ENCODE measurements at places on chromosomes 1 and 21.

DNA sequence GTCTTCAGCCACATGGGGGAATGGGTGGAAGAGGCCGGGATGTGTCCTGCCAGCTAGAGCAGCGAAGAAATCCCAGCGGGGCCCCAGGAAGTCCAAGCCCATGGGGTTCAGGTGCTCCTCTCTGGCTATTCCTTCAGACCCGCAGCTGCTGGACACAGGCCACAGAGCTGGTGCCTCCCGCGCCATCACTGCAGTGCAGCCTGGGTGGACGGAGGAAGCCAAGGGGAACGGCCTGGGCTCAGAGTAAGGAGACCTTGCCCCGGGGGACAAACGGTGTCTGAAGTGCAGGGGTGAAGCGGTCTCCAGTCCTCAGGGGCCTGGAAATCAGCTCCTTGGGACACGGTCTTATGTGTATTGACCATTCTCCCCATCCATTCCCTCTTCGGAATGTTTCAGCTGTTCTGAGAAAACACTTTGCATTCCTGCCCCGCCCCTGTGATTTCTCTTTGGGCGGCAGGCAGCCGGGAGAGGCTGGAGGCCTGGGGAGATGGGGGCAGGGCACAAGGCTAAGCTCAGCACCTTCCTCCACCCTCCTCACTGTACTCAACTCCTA, 18.4 kb downstream of the MTHFR start:
- DNase-seq, result no peak

DNA sequence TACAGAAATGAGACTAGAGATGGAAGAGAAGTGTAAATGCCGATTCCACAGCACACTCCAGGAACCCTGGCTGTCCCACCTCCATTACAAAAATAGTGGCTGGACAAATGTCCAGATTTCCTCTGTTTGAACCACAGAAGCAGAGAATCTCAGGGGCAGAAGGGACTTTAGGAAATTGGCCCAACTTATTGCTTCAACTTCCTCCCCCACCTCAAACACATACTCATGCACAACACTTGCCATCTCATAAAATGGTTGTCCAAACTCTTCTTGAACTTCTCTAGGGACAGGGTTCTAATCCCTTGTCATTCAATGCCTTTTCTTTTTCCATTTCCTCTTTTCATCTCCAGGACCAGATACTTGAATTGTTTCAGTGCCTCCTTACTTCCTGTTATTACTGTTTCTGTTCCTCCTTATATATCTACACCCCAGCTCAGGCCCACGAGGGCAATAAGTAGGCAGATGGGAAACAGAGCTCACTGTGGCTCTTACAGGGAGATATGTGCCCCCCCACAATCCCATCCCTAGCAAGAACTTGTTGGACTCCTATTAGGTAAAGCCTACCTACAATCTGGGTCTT, 8.5 kb upstream of the B4GALT3 start:
- no peak for DNase-seq

GRCh38 chr21:34771512-34772028, 102.8 kb downstream of the CLIC6 start:
- DNase-seq, result peak; percentile 20

DNA sequence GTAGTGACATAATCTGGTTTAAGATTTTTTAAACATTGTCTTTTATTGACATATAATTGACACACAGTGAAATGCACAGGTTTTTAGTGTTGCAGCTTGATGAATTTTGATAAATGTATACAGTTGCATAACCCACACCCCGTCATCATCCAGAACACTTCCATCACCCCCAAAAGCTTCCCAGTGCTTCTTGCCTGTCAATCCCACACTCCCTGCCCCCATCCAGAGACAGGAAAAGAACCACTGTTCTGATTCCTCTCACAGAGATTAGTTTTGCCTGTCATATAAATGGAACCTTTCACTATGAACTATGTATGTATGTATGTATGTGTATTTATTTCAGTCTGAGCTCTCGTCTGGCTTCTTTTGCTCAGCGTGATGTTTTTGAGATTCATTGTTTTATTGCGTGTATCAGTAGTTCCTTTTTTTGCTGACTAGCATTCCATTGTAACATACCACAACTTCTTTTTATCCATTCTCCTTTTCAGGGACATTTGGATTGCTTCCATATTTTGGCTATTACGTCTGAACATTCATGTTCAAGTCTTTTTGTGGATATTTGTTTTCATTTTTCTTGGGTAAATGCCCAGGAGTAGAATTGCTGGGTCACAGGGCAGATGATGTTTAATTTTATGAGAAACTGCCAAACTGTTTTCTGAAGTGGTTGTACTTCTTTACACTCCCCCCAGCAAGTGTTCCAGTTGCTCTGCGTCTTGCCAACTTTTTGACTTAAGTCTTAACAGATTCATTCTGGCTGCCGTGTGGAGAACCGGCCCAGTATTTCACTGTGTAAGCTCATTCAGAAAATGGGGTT, 8.7 kb downstream of the UBIAD1 start:
- no peak for DNase-seq

DNA sequence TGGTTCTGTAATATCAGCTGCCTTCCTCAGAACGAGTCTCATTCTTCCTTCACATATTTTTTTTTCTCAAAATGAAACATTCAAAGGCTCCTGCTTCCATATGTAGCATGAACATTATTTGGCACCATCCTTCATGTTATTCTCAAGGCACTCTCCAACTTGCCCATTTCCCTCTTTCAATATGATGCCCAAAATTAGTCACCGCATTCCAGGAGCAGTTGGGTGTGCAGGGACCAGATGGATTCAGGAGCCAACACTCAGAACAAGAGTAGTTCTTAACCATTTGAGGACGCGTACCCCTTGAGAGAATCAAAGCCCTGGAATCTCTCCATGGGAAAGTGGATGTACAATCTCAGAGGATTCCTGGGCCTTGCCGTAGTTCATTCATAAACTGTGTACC, 50.3 kb downstream of the KCNK1 start:
- no peak for DNase-seq

DNA sequence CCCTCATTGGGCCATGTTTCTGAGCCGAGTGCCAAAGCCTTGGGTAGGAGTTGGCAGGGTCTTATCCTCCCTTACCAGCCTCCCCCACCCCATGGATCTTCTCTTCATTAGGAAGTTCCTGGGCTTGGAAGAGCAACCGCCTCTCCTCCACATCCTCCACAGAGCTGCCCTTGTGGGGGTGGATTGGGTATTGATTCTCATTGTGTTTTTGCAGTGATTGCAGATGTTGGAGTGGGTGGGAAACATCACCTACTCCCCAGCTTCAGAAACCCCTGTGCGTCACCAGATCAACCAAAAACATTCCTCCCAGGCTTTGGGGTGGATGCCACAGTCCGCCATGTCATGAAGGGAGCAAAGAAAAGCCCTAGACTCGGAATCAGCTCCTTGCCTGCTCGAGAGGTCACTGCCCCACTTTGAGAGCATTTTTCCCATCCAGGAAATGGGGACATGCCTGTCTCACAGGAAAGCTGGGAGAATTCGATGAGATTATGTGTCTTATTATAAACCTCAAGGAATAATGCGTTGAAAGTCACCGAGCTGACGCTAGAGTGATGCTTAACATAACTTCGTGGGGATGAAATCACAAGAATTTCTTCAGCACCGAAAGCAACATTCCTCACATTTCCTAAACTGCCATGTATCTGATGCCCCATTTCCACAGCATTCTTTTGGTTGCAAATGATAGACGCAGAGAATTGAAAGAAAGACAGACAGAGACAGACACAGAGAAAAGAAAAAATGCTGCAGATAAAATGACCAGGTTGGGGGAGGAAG, 44.7 kb upstream of the ZBTB40 start:
- no peak for DNase-seq

GRCh38 chr1:40291293-40291692, 25.8 kb downstream of the COL9A2 start:
- no peak for DNase-seq

DNA sequence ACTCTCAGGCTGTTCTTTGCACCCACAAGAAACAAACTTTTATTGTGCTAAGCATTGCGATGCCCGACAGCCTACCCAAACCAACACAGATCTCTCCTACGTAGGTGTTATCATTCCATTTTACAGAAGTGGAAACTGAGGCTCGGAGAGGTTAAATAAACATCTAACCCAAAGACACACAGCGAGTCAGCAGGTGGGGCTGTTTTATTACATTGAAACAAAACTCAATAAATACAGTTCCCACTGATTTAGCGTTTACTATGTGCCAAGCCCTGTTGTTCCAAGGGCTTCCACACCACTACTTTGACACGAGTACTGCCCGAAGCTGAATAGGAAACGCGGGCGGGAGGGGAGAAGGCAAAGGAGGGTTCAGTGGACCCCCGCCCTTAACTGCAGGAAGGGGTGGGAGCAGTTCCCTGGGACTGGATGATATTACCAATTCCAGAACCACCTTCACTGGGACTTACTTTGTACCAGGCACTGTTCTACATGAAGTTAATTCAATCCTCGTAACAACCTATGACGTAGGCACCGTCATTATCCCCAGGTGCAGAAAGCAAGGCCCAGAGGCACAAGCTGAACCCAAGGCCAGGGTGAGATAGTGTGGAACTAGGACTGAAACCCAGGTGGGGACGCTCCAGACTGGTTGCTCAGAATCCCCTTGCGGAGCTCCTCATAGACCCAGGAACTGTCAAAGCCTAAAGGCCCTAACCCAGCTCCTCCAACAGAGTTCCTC, 19.3 kb upstream of the ALDH4A1 start:
- no peak for DNase-seq

DNA sequence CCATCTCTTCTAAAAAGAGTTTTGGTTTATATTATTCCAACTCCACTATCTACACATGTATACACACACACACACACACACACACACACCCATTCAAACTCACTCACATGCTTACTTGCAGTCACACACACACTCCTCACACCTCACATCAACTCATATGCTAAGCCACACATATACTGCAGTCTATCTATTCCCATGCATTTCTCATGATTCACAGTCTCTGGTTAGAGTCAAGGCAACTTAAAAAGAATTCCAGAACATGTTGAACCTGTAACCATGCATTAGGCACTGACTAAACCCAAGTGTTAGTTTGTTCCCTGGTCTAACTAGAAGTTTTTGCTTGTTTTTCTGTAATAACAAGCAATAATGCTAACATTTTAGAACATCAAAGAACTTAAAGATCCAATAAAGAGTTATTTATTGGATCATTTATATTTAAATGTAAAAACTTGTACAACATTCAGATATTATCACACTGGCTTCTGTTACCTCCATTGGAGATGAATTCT, 931.1 kb downstream of the PLA2G4A start:
- DNase-seq, result no peak

- no peak for DNase-seq
These were observed 167.5 kb downstream of the TPR start for GRCh38 chr1:186207391-186208085.

- no peak for DNase-seq
These were observed 20.8 kb upstream of the LRRC3 start for GRCh38 chr21:44434568-44434925.

DNA sequence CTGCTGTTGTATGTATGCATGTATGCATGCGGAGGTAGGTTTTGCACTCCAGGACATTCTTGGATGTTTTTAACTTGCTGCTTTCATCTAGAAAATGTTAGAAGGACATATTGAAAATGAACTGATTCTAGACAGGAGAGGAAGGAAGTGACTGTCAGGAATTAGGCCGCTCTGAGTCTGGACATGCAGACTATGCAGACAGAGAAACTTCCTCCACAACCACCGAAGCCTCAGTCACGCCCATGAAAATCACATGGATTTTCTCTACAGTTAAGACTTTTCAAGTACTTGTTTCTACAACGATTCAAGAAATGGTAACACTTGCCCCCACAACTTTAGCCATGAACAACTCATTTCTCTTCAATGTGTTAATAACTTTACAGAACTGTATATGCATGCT, 211.1 kb downstream of the SMYD3 start:
- DNase-seq, result no peak

- DNase-seq, result no peak
These were observed 243.3 kb downstream of the BRINP2 start for GRCh38 chr1:177413982-177414596.

- DNase-seq, result no peak
These were observed 1591.4 kb downstream of the PLA2G4A start for GRCh38 chr1:188420177-188420576.

- no peak for DNase-seq
These were observed 119.2 kb downstream of the TM2D1 start for GRCh38 chr1:61605607-61606321.

DNA sequence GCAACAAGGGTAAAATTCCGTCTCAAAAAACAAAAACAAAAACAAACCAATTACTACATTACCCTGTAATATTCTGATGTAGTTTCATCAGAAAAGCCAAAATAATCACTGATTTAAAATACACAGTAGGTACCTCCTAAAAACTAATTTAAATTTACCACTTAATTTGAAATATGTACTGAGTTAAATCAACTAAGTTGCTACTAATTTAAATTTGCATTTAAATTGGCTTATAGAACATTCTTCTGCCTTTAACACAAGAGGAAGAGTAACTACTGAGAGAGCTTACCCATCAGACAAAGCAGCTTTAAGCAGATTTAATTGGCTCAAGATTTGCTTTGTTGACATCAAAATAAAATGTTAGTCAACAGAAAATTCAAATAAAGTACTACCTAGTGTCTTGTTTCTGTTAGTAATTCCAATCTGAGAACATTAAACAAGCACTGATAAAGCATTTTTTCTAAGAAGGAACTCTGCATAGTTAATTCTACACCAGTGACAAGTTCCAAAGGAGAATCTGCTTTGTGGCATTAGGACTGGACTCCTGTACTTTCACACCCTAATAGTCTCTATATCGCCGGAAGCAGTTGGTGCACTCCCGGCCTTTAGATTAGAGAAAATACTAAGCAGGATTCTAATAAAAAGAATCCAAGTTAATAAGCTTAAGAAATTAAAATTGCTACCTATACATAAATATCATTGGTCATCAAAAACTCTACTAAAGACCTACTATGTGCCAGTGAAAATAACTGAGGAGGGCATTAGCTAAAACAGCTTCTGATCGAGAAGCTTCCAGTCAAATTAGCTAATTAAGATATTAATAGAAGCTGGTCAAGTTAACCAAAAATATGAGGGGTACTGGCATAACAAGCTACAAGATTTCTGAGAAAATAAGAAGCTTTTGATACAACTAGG, 8.4 kb downstream of the LUZP1 start:
- no peak for DNase-seq

DNA sequence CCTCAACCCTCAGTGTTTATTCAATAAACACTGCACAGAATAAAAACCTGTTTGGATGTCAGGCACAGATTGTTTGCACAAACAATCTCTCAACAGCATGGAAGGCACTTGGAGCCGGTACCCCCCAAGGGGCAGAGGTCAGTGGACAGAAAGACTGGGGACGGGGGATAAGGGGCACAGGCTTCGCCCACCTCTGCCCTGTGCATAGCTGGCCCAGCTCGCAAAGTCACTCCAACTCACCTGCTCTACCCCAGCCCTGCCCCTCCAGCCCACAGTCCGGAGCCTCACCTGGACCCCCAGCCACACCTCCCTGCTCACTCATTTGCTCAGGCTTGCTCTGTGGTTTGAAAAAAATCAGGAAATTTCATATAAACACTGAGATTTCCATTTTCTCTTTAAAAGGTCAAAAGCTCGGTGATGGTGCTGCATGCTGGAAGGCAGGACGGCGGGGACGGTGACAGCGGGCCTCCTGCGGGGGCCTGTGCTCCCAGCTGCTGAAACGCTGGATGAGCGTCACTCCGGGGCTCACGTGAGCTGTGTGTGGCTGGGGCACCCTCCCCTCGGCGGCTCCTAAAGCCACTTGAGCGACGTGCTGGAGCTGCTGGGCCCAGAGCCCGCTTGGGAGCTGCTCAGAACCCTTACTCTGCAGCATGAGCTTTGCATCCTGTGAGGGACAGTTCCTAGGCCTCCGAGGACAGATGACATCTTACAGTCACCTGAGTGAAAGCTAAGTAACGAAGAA, 54.5 kb downstream of the PRDM15 start:
- DNase-seq, result no peak

GRCh38 chr1:14120895-14121294, 420.9 kb downstream of the PRDM2 start:
- DNase-seq, result no peak
